ENCODE measurements at places on chromosomes 7 and 10.

DNA sequence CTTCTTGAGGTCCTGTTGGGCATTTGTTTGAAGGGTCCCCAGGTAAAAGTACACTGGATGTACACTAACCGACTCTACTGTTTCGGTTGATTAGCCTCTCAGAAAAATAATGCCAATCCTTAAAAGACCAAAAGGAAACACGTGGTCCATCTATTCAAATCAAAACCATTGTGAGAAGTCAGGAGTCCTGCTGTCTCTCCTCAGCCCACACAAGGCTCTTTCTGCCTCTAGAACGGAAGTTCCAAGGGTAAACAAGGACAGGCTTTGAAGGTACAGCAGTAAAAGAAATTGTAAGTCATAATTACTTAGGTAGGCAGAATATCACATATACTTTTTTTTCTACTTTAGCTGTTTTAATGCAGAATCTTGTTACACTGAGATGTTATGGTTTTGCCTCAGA is 71.7 kb upstream of the TPK1 start:
- DNase-seq, result no peak

DNA sequence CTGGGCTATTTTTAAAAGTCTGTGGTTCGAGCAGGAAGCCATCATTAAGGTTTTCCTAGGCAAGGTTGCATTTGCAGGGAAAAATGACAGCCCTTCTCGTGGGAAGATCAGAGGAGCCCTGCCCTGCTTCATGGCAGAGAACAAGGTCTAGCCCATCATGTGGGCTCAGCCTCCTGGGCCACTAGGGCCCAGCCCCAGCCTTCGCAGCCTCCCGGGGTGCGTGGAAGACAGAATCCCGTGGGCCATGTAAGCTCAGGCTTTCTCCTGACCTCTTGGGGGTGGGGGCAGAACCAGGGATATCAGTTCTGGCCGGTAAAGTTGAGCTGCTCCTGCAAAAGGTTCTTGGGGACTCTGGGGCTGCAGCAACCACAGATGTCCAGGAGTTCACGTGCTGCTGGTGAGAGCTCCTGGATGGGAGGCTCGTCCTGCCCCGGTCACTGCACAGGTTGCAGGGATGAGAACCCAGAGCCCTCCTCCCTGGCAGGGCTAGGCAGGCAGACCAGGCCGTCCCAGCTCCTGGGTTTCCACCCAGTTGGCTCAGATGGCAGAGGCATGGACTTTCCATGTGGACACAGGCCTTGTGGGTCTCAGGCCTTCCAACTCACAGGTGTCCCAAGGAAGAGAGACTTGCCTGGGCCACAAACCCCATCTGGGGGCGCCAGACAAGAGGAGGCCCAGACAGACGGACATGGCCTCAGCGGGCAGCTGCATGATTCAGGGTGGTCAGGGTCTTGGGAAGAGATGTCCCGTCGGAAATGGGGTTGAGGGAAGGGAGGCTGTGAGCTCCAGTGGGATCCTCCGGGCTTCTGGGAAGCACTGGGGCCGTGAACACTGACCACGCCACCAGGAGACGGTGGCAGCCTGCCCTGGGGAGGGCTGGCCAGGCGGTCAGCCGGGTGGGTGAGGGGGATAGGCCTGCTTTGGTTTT is 126.2 kb downstream of the NEURL1 start:
- no peak for DNase-seq

- peak; percentile 9 for DNase-seq
Measured at GRCh38 chr7:1567896-1568510, 1.8 kb downstream of the PSMG3 start.

GRCh38 chr7:158194365-158194900 is 393.2 kb downstream of the PTPRN2 start:
- DNase-seq, result no peak

GRCh38 chr7:157966490-157966889 is 621.1 kb downstream of the PTPRN2 start:
- no peak for DNase-seq

DNA sequence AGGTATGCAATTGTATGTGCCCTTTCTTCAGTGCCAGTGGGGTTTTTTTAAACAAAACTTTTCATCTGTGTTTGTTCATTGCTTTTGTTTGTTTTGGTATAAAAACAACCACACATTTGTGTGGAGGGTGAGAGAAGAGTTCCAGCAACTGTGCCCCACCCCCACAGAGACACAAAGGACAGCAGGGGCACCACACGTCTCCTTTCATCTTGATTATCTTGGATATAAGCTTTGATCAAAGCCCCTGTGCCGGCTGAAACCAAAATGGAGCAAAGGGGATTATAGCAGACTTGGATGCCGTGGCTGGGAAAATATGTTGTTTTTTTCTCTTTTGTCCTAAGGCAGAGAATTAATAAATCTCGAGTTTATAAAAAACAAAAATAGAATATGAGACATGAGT is 111.8 kb upstream of the RSU1 start:
- DNase-seq, result no peak

- no peak for DNase-seq
Measured at GRCh38 chr7:75711656-75712514, 26.9 kb downstream of the HIP1 start.

GRCh38 chr7:21640105-21640504 is 97.3 kb downstream of the DNAH11 start:
- DNase-seq, result no peak

- no peak for DNase-seq
Measured at GRCh38 chr7:81211204-81211933, 292.5 kb upstream of the SEMA3C start.

GRCh38 chr7:96061009-96061408 is 260.9 kb downstream of the SLC25A13 start:
- no peak for DNase-seq

- DNase-seq, result no peak
Measured at GRCh38 chr10:89845541-89846280, 144.3 kb downstream of the KIF20B start.

- DNase-seq, result no peak
Measured at GRCh38 chr10:7054915-7055314, 355.9 kb downstream of the SFMBT2 start.

GRCh38 chr10:124339119-124340032 is 79.3 kb downstream of the OAT start:
- DNase-seq, result no peak

GRCh38 chr7:112147793-112148361 is 58.3 kb downstream of the DOCK4 start:
- no peak for DNase-seq

DNA sequence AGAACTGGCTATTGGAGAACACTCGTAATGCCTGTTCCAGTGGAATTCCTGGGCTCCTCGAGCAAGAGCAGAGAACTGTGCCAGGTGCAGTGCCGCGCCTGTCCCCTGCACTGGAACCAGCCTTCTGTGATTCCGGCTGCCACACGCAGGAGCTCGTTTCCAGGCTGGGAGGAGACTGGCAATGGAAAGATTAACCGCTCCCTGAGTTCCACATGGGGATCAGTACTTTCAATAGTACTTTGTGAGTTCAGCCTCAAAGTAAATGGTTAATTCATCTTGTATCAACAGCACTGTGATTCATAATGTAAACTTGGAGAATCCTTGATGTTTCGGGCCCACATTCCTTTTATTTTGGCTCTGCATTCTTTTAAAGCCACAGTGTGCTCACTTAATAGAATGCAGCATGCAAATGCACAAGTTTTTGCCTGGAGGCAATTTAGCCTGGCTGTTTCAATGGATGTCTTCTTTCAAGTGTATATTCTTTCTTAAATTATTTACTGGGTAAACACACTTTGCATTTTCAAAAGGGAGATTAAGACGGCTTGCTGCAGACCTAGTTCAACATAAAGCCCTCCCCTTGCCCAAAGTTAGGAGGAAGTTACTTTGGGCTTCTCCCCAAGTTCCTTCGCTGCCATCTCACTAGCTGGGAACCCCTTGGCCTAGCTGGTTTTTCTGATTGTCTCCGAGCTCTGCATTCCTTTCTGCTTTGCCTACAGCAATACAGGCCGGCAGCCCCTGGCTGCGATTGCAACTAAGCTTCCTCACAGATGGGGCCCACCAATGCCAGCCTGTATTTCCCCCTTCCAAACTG is 138.1 kb upstream of the TCF7L2 start:
- peak; percentile 11 for DNase-seq

- DNase-seq, result no peak
Measured at GRCh38 chr7:88276605-88277153, 30.0 kb downstream of the STEAP4 start.

GRCh38 chr7:23235813-23236221 is 10.8 kb upstream of the GPNMB start:
- no peak for DNase-seq

- no peak for DNase-seq
Measured at GRCh38 chr10:2887391-2888070, 179.8 kb upstream of the PFKP start.

GRCh38 chr7:93920496-93921182 is 896 bp upstream of the GNG11 start:
- no peak for DNase-seq

- DNase-seq, result no peak
Measured at GRCh38 chr7:25615593-25615992, 387.3 kb upstream of the NPVF start.

DNA sequence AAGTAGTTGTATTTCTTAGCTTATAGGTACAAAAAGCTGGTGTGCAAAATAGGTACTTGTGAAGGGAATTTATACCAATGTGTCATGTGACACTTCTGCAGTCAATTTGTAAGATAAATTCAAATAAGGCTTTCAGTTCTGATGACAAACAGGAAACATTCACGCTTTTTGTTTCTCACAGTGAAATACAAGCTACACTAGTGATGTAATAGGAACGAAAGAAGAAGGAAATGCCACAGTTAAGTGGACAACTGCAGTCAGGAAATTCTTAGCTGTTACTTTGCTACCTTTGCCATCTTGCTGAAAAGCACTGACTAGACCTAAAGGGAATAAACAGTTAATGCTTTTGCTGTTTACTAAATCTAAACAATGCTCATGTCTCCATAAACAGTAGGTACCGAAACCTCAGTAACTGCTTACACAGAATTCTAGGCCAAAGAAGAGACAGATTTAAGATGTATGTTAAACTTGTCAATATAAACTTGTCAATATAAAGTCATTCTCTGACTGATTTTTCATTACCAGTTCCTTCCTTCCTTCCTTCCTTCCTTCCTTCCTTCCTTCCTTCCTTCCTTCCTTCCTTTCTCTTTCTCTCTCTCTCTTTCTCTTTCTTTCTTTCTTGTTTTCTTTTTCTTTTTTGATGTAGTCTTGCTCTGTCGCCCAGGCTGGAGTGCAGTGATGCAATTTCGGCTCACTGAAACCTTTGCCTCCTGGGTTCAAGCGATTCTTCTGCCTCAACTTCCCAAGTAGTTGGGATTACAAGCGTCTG is 10.1 kb downstream of the OTUD1 start:
- no peak for DNase-seq

DNA sequence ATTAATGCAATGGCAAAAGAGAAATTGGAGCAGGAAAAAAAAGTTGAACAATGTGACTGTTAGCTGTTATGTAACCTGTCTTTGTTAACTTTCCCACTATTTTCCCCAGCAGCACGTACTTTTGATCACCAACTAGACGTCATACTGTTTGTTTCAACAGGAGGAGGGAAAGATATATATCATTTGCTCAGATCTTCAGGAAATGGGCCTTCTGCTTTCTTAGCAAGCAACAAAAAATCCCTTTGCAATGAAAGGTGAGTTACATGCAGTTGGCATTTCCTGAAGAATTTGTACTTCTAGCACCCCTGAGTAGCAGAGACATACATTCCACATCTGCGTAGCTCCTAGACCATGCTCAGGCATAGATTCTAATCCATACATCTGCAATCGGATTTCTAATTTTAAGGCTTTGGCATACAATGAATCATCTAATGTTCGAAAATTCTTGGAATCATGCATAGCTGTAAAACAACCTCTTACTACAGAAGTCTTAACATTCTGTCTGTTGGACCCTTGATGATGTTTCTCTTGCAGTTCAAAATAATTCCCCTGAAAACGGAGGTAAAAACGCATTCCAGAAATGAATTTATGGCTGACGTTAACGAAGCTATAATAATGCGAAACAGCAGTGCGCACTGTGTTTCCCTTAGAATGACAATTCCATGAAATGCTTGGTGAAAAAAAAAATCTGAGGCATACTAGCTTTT is 286.9 kb upstream of the MGMT start:
- DNase-seq, result no peak

- DNase-seq, result no peak
Measured at GRCh38 chr10:575402-576129, 113.9 kb downstream of the DIP2C start.

- no peak for DNase-seq
Measured at GRCh38 chr10:37703833-37704382, 153.5 kb downstream of the ZNF248 start.

DNA sequence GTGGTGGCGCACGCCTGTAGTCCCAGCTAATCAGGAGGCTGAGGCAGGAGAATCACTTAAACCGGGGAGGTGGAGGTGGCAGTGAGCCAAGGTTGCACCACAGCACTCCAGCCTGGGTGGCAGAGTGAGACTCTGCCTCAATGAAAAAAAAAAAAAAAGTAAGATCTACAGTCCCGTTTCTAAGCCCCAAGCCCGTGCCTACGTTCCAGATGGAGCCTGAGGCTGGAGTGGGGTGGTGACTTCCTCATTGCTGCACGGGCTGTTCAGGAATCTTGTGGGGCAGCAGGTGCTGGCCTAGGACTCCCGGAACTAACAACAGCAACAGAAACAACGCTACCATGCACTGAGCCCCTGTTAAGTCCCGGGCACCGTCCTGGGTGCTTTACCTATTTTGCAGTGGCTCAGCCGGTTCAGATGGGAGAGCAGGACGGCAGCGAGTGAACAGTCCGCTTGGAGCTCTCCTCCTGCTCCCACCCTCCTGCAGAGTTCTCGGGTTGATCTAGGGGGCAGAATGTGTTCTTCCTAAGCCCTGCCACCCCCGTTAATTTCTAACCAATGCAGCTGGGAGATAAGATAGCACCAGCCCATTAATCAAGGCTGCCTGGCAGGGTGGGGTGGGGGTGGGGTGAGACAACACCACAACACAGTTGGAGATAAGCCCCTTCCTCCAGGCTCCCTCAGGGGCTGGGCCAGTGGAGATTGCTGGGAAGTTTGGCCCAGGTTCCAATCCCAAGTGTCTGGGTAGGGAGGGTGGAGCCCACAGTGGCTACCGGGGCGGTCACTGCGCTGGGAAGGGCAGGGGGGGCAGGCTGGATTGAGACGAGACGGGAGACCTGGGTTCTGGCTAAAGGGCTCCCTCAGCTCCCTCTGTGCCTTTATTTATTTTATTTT is 17.0 kb upstream of the SFRP5 start:
- DNase-seq, result no peak

DNA sequence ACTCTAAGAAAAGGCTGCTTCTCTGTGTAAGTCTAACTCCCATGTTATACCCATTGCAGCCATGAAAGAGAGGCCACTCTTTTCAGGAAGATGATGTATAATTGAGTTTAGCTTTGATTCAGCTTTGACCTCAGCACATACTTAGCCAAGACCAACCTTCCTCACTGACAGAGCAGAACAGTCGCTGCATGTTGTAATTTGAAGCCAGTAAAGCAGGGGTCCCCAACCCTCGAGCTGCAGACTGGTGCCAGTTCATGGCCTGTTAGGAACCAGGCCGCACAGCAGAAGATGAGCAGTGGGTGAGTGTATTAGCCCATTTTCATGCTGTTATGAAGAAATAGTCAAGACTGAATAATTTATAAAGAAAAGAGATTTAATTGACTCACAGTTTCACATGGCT is 223.9 kb downstream of the GPR158 start:
- no peak for DNase-seq

Data from anterior cingulate cortex (tissue), 58 donors.